ENCODE measurements at places on chromosomes 7 and 10. TPM values are rescaled to one million over a fixed set of nuclear protein-coding genes. Genes with fewer than 3 reads are reported as not detected.

EMX2 gene
- total RNA-seq = 0.25 TPM

ATRNL1 gene
- total RNA-seq = 2.9 TPM

AOC1 gene
- total RNA-seq = 0.36 TPM

ALOX5 gene
- 3.2 TPM for total RNA-seq

SPOCK2 gene
- total RNA-seq = 8.6 TPM

ELN gene
- 51.6 TPM for total RNA-seq

RAMP3 gene
- 30.7 TPM for total RNA-seq

FKBP6 gene
- not detected for total RNA-seq

TOMM7 gene
- total RNA-seq = 563 TPM

DNA2 gene
- 2.1 TPM for total RNA-seq
